Hematopoietic multipotent progenitor cell treated with erythropoietin and hydrocortisone succinate and interleukin-3 and kit ligand, for 6 days (in vitro differentiated cells): ENCODE measurements at places on chromosomes 7 and 10.

DNA sequence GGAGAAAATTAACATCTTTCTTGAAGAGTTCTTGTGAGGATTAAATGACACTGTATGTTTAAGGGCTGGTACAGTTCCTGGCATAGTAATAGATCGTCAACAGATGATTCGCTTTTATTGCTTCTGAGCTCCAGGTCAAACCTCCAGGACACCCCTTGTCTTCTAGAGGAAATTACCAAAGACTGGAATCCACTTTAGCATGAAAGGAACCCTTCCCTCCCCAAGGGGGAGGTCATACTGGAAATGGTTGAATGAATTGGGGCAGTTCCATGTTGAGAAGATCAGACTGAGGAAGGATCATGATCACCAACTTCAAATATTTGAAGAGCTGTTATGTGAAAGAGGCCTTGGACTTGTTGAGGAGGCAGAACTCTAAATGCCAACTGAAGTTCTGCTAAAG, 8.9 kb downstream of the NFE2L3 start:
- no peak for DNase-seq

DNA sequence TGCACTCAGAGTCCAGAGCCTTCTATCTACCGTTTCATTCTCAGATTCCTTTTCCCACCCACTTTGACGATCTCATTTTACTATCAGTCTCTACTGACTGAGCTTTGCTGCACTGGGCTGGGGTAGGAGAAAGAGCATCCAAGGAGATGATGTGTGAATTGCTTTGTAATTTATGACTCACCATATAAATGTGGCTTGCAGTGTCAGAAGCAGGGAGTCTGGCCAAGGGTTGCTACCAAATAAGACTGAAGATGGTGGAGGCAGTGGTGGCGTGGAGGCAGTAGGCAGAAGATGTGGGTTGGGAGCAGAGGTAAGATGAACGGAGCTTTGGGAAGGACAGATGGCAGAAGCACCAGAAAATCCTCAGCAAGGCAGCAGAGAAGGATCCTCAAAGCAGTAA, 73.3 kb upstream of the AGK start:
- no peak for DNase-seq

DNA sequence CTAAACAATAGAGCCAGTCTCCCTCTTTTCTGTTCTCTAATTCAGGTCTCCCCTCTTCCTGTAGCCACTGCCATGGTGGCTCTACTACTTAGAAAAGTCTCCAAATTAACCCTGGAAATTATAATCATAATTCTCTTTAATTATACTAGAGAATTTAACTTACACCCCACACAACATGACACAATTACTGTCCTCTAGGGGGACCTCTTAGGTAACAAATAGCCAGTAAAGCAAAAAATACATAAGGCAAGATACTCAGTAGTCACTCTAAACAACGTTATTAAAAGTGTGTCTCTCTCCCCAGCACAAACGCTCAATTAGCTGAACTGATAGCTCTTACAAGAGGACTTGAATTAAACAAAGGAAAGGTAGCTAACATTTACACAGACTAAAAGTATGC, 44.3 kb upstream of the ZNF107 start:
- DNase-seq = no peak

- DNase-seq = no peak
Observed at GRCh38 chr10:88489107-88489506, 94.0 kb downstream of the RNLS start.

GRCh38 chr10:22998091-22998490, 70.2 kb downstream of the ARMC3 start:
- DNase-seq = no peak

- DNase-seq = no peak
Observed at GRCh38 chr7:15602236-15602635, 40.4 kb upstream of the AGMO start.

DNA sequence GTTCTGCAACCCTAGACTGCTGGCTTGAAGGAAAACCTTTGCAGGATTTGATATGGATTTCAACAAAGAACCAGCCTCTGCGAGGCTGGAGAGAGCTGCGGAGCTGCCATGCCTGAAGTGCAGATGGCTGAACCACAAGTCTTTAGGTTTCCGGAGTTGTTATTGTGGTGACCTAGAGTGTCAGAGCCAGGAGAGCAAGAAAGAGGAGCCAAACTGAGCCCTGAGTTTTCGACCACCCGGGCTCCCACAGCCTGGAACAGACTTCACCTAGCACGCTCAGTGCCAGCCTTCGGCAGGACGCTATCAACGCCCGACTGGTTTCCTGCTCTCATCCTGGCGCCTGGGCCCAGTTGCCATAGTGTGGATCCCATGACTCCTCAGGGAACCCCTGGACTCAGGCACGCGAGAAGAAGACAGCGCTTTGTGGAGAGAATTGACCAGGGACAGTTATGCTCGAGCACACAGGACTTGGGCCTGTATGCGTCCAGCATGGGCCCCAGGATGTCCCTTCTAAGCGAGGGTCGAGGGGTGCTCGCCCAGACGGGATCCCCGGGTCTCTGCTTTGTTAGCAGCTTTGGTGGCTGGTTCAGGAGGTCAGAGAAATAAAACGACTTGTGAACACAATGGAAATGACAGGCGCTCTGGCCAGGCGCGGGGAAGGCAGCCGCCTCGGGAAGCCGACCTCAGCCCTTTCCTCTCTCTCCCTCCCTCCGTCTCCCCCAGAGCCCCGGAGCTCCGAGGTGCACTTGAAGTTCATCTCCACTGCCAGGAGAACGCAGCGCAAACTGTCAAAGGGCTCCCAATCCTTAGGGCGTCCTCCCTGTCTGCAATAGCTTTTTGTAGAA, 1.8 kb upstream of the GAD2 start:
- no peak for DNase-seq

GRCh38 chr10:34191406-34191805, 623.7 kb downstream of the PARD3 start:
- DNase-seq = no peak

DNA sequence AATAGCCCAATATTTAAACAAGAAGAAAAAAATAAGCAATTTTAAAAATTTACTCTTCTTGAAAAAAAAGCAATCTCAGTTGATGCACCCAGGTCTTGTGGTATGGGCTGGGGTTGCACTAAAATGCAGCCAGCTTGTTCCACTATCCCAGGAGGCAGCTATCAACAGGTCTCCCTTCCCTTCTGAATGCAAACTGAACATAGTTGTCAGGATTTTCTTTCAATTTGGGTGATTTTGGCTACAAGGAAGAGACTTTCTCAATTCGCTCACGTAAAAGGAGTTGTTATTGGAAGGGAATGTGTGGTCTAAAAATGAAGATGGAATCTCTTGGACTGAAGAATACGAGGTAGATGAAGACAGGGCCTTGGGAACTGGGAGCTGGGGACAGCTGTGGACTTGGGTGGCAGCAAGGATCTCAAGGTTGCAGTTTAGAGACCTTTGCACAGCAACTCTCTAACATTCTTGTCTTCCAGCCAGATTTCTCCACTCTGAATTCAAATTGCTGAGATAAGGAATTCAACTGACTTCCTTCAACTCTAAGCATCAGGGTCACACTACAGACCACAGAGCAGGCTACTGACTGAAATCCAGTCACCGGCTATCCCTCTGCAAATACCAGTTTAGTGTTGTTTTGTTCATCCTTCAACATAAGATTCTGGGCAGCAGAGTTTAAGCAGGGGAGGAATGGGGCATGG, 3.1 kb upstream of the TMEM26 start:
- no peak for DNase-seq

GRCh38 chr10:51709324-51709972, 10.1 kb upstream of the CSTF2T start:
- no peak for DNase-seq

- DNase-seq = no peak
Observed at GRCh38 chr7:1698201-1698600, 28.1 kb downstream of the ELFN1 start.

DNA sequence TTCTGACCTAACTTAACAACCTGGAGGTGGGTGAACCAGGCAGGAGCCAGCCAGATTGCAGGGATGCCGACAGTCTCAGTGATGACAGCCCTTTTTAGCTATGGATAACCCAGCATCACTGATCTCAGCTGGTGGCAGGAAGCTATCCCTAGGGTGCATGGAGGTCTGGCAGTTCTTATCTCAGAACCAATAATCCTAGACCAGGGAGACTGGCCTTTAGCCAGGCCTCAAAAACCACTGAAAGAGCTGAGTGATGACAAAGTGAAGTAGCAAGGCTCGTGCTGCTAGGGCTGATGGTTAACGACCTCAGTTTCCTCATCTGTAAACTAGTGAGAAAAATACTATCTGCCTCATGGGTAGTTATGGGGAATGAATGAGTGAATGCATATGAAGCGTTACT, 112.5 kb downstream of the RALA start:
- peak; percentile 76 for DNase-seq
